ENCODE measurements at places on chromosomes 6 and 20.
A peak's percentile ranks its signal among the peaks of the same experiment; 100 is the strongest.

- DNase-seq: no peak
Observed at GRCh38 chr6:27119329-27119728, 128.2 kb upstream of the PRSS16 start.

DNA sequence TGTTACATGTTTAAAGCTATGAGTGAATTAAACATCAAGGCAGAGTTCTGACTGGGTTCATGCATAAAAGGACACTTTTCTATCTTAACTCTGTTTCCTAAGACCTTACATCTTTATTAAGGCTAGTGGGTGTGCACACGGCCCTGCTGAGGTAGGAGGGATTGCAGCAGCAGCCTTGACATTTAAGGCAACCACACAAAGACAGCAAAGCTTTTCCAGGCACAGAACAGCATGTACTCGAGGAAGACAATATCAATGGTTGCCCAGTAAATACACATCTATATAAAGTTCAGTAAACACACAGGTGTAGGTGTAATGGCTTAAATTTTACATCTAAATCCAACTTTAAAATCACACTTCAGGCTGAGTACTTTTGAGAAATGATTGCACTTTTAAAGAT, 79.8 kb upstream of the LOC128125822 start:
- no peak for DNase-seq

DNA sequence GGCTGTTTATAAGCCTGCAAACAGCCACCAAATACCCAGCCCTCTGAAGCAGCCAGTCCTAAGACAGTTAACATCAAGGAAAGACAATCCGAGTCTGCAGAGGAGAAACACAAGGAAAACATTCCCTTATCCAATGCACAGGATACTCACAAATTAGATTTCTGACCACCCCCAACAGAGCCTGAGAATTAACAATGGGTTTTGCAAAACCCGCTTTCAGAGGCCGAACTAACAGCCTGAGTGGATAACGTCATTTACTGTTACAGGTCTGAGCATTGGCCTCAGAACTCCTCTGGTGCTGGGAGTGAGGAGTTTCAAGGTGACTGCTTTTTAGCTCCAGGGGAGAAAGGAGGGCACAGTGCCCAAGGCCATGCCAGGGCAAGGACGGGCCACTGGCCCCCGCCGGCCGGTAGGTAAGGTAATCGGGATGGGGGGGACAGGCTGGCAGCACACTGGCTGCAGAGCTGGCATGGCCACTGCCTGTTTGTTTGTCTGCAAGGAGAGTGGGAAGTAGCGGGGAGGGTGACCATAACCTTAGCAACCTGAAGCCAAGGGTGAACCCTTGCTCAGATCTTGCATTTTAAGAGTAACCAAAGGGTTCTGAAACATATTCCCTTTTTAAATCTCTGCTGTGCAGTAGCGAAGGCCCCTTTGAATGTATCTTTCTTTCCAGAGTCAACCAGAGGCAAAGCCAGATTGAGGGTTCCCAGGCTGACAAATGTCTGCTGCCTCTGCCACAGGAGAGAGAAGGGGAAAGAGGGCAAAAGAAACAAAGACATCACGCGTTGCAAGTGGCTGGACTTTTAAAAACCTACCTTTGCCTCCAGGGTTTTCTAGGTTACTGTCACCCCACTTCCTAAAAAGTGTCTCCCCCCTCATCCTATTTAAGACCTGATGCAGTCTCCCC, 3.9 kb downstream of the ZMYND8 start:
- peak; percentile 73 for DNase-seq

DNA sequence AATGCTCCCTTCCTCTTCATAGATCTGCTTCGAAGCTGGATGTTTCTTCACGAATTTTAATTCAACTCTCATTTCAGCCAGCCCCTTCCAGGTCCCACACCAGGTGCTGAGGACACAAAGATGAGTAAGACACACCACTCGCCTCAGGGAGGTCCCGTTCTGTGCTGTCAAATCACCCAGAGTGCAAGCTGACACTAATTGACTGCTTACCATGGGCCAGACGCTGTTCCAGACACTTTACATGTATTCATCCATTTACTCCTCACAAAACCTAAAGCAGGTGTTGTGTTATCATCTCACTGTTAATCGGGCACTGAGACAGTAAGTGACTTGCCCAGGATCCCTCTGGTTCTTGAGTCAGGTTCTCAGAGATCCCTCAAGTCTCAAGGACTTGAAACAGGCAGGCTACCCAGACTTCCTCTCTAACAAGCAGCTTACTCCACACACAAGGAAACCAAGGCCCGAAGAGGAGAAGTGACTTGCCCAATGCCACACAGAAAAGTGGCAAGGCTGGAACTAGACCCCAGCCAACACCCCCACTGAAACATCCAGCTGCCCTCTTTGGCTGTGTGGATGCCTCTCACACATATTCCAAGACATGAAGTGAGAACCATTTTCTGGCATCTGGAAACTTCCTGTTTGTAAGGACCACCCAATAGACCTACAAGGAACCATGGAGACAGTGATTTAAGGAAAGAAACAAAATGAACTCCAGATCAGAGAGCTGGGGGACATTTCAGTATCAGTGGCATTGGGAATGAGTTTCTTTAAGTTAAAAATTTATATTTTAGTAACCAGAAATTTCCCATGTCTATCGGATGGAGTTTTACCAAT, 174.5 kb downstream of the CDC5L start:
- DNase-seq: no peak

DNA sequence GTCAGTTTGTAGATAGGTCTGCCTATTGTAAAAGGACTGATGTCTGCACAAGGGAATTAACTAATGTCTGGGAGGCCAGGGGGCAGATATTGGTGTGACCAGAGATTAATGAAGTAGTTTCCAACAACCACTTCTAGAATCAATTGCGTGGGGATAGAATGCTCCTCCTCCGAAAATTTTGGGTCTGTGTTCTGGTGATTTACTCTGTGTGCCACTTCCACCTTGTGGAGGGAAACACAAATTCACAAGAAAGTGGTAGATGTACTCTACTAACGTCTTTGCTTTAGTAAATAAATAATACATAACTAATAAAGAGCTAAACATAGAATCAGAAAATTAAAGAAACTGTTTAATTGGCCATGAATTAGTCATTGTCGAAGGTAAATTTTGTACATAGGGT, 25.5 kb downstream of the TMEM14A start:
- no peak for DNase-seq

GRCh38 chr6:71197780-71198179, 90.8 kb upstream of the OGFRL1 start:
- DNase-seq: no peak

GRCh38 chr6:41326092-41326491, 9.3 kb upstream of the NCR2 start:
- no peak for DNase-seq

DNA sequence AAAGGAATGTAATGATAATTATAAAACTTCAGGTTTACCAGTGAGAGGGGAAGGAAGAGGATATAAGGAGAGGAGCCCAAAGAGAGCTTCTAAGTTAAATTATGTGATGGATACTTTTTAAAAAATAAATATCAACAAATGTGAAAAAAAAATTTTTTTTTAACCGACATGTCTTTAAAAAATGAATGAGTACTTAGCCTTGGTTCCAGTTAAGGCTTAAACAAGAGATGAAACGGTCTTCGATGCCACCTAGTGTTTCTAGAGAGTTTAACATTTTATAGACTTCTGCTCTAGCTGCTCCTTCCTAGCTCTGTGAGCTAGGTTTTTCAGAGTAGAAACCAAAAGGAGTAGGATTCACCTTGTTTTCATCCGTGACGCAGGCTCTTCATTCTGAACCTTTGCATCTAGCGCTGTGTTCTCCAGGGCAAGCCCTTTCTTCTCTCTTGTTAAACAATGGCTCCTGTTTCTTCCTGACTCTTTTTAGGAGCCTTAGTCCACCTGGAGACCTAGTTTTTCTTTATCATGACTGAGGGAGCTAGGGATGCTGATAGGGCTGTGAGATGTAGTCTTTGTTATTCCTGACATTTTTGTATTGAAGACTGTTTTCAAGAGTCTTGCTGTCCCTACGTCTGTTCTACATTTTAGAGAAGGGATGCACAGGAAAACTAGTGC, 42.4 kb upstream of the GNRH2 start:
- DNase-seq: peak; percentile 55

GRCh38 chr20:30921286-30922071, 336.0 kb upstream of the DEFB115 start:
- no peak for DNase-seq

Data from NCI-H2081 (cell line).